ENCODE measurements at places on chromosomes 13 and 19. TPM values are rescaled to one million over a fixed set of nuclear protein-coding genes. Genes with fewer than 3 reads are reported as not detected.

Gene CEACAM19
- total RNA-seq = 6.5 TPM

Gene GNA15
- not detected for total RNA-seq

Gene NAXD
- 23.5 TPM for total RNA-seq

Gene WDR88
- total RNA-seq = not detected

Gene UCHL3
- 28.0 TPM for total RNA-seq

Gene FCER2
- total RNA-seq = not detected

Gene IFNL1
- total RNA-seq = not detected

Gene ELANE
- not detected for total RNA-seq

Gene KANK3
- 1.2 TPM for total RNA-seq

Gene RXFP2
- not detected for total RNA-seq

Gene FFAR2
- not detected for total RNA-seq

Gene ZNF20
- 3.8 TPM for total RNA-seq

Gene KCNC3
- total RNA-seq = 9.3 TPM

Gene KLC3
- not detected for total RNA-seq

Gene CACNA1A
- total RNA-seq = 0.58 TPM

Gene CEACAM20
- total RNA-seq = not detected

Gene ICAM5
- total RNA-seq = 9.3 TPM

Gene CEACAM5
- total RNA-seq = not detected
